K562 (cell line): ENCODE measurements at places on chromosomes 1 and 21. TPM values are rescaled to one million over a fixed set of nuclear protein-coding genes. Genes with fewer than 3 reads are reported as not detected.

Gene GBP5
- 0.49 and 0.65 TPM in 2 replicates for polyA plus RNA-seq

Gene PLEKHN1
- polyA plus RNA-seq: 0.52 and 0.80 TPM in 2 replicates

Gene DMBX1
- polyA plus RNA-seq: 2.3 and 3.4 TPM in 2 replicates

Gene TMEM52
- 15.3 and 17.2 TPM in 2 replicates for polyA plus RNA-seq

Gene CHIA
- not detected in 2 replicates for polyA plus RNA-seq

Gene TRABD2B
- not detected in 2 replicates for polyA plus RNA-seq

Gene TARS2
- 45.5 and 46.3 TPM in 2 replicates for polyA plus RNA-seq

Gene C1orf141
- polyA plus RNA-seq: not detected in 2 replicates

Gene ST3GAL3
- polyA plus RNA-seq: 11.0 and 12.8 TPM in 2 replicates

Gene U2AF1
- polyA plus RNA-seq: 173 and 213 TPM in 2 replicates

Gene PHLDA3
- not detected in 2 replicates for polyA plus RNA-seq

Gene SELP
- polyA plus RNA-seq: not detected in 2 replicates

Gene ZFP69B
- polyA plus RNA-seq: 7.9 and 8.9 TPM in 2 replicates
